ENCODE measurements at places on chromosomes 13 and 19.

DNA sequence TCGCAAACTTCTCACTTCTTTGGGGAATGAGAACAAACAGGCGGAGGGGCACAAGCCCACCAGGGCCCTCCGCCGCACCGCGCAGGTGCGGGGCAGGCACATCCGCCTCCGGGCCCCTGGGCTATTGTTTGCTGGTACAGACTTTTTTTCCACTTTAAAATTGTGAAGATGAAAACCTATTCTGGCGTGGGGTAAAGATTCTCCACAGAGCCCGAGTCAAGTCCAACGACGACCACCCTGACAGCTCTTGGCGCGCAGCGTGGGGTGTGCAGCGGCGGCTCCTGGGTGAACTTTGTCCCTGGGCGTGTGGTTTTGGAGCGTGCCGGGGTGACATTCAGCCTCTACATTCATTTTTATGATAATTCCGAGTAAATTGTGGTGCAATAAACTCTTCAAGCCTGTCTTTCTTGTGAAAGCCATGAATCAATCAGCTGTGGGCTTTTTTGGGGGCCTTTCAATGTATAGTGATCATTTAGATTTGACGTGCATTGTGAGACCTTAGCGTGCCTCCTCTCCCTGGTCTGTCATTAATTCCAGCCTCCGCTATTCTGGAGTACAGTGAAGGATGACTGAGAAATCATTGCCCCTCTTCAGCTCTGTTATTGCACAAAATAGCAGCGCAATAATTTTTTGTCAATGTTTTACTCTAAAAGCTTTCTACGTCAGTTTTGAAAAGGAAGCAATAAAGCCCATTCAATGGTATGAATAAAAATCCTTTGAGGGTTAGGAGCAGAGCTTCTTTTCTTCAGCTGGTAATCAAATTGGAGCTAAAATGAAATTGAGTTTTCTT lies 90.0 kb downstream of the TEX29 start:
- DNase-seq: no peak

GRCh38 chr19:42412227-42412626 lies 15.0 kb downstream of the LIPE start:
- peak; percentile 73 for DNase-seq

DNA sequence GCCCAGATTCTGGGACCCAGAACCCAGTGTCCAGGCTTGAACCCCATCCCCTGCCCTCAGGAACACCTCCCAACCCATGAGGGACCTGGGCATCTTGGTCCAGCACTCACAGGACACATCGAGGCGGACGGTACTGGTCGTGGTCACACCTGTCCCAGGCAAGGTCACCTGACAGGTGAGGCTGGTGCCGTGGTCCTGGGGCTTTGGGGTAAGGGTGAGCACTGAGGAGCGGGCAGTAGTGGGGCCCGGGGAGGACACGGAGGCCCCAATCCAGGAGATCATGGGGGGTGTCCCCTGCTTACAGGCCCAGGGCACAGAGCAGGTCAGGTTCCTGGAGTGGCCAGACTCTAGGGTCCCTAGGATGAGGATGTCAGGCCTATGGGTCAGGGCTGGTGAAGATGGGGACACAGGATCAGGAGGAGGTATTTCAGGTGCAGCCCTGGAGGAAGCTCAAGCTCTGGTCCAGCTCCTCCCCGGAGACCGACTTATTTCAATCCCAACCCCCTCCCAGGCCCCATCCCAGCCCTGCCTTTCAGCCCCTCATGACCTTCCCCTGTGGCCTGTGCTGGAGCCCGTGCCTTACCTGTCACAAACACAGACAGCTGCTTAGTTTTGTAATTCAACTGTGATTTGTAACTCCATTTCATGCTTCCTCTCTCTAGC lies 772 bp downstream of the SIGLEC8 start:
- DNase-seq: no peak

DNA sequence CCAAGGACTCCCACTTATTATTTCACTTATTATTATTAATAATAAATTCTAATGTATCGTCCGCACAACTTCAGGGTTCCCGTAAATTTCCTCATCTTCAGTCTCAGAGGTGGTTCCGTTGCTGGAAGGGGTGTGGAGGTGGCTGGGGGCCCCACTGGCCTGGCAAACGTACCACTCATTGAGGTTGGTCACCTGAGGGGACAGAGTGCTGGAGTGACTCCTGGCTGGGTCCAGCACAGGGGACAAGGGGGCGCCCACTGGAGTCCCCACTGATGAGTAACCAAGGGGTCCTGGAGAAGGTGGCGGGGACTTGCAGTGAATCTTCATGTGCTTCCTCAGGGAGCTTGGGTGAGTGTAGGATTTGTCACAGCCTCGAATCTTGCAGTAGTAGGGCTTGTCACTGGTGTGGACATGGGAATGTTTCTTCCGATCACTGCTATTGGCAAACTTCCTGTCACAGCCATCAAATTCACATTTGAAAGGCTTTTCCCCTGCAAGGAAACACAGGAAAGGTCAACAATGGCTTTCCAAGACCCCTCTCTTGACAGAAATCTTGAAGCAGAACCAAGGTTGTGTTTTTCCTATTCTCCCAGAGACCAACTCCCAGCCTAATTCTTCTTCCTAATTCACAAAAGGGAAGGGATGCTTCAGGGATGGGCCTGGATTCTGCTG lies 6.1 kb downstream of the ZIC5 start:
- no peak for DNase-seq

- no peak for DNase-seq
Observed at GRCh38 chr19:2883686-2884439, 16.7 kb downstream of the ZNF556 start.

- DNase-seq: no peak
Observed at GRCh38 chr19:15393963-15394362, 14.4 kb upstream of the AKAP8 start.

- no peak for DNase-seq
Observed at GRCh38 chr13:75635828-75636435, at the start of gene LMO7. Gene LMO7, plus strand, starts transcription at chr13:75636330. Its CDS starts 328 bp downstream, at chr13:75636658.

DNA sequence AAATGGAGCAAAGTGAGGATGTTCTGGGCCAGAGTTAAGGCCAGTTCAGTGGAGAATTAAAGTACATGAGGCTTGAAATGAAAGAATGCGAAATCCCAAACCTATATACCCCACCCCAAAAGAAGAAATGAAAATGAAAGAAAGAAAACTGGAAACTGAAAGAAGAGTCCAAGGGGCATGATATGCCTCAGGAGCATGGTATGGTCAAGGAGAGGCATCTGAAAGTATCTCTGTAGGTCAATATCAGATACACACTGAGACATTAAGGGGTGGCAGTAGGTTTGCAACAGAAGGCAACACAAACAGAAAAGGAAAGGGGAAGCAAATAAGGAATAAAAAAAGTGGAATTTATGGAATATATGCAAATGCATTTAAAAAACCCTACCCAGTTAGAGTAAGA lies 166.5 kb downstream of the COG6 start:
- no peak for DNase-seq

DNA sequence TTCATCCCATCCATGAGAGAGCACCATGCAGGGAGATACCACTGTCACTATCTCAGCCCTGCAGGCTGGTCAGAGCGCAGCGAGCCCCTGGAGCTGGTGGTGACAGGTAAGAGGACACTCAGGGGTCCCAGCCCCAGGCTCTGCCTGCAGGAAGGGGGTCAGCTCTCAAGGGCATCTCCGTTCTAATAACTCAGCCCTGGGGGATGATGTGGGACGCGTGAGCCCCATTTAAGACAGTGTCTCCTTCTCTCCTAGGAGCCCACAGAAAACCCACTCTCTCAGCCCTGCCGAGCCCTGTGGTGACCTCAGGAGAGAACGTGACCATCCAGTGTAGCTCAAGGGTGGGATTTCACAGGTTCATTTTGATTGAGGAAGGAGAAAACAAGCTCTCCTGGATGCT lies 15.5 kb upstream of the KIR3DL3 start:
- no peak for DNase-seq

DNA sequence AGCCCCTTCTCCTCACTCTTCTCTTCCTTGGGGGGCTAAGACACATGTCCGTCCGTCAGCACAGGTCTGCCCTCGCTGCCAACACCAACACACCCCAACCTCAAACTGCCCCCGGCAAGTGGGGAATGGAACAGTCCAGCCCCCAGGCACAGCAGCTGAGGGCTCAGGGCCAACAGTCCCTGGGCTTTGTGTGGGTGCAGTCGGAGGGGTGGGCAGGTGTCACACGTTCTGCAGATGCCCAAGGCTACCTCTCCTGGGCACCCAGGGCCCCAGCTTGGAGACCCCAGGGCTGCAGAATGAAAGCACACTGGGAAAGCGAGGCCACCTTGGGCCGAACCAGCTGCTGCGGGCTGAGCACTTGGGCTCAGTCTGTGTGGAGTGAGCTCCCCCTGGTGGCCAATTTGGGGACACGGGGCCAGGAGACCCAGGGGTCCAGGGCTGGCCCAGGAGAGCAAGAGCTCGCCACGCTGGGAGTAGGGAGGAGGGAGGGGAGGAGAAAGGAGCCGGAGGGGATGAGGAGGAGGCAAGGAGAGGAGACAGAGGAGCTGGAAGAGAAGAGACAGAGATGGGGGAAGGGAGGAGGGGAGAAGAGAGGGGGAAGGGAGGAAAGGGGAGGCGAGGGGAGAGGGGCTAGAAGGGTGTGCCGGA lies 14.0 kb upstream of the ATP8B3 start:
- peak; percentile 31 for DNase-seq

GRCh38 chr13:21328836-21329477 lies 130.1 kb downstream of the ZDHHC20 start:
- no peak for DNase-seq

DNA sequence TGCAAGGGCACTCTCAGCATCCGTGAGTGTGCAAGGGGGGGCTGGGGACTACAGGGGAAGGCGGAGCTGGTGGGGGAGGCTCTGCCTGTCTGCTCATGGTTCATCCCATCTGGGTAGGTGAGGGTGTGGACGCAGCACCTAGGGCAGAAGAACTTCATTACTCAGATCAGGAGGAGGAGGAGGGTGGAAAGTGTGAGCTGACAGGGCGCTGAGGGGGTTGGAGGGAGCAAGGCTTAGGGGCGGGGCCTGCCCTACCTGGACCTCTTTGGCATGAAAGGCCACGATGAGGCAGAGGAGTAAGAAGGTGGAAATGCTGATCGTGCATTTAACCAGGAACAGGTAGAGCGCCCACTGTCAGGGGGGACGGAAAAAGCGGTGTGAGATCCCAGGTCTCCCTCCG lies 4.5 kb downstream of the KCNN4 start:
- DNase-seq: no peak

GRCh38 chr13:71316792-71317363 lies 550.1 kb downstream of the DACH1 start:
- DNase-seq: no peak

GRCh38 chr13:23715762-23716235 lies 145.6 kb downstream of the TNFRSF19 start:
- no peak for DNase-seq

GRCh38 chr13:23668562-23668961 lies 98.3 kb downstream of the TNFRSF19 start:
- DNase-seq: no peak

Measured in hippocampal formation (tissue), 2 donors.